Activated CD4-positive, alpha-beta T cell treated with anti-CD3 and anti-CD28 coated beads, Interleukin-10, Interleukin-2, amounts not matched to agents 100 ng/mL and 50 ng/mL, durations not matched to agents 16 hours and 8 hours (primary cell): ENCODE measurements at places on chromosomes 13 and 19.

- DNase-seq: no peak
Measured at GRCh38 chr13:103003631-103004030, 62.6 kb downstream of the SLC10A2 start.

DNA sequence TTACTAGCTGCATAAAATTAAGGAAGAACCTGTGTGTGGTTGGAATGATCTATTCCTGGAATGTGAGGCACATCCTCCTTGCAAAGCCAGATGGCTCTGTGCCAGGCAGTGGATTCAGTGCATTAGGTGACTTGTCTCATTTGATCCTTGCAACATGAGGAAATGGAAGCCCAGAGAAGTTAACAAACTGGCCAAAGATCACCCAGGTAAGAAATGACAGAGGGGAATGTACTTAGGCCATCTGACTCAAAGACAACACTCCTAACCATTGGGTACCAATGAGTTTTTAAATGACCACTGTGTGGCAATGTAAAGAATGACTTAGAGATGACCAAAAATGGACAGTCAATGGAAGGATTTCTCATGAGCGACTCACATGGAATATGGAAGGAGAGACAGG lies 114.2 kb upstream of the RXFP2 start:
- DNase-seq: no peak

DNA sequence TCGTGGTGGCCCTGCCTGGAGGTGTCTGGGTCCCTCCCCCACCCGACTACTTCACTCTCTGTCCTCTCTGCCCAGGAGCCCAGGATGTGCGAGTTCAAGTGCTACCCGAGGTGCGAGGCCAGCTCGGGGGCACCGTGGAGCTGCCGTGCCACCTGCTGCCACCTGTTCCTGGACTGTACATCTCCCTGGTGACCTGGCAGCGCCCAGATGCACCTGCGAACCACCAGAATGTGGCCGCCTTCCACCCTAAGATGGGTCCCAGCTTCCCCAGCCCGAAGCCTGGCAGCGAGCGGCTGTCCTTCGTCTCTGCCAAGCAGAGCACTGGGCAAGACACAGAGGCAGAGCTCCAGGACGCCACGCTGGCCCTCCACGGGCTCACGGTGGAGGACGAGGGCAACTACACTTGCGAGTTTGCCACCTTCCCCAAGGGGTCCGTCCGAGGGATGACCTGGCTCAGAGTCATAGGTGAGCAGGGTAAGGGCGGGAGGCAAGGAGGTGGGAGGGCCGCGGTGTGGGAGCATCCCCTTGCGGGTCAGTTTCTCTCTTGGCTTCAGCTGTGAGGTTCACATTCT lies 19.2 kb downstream of the NECTIN2 start:
- DNase-seq: no peak

GRCh38 chr13:98839856-98840769 lies 87.6 kb upstream of the SLC15A1 start:
- peak; percentile 64 for DNase-seq

DNA sequence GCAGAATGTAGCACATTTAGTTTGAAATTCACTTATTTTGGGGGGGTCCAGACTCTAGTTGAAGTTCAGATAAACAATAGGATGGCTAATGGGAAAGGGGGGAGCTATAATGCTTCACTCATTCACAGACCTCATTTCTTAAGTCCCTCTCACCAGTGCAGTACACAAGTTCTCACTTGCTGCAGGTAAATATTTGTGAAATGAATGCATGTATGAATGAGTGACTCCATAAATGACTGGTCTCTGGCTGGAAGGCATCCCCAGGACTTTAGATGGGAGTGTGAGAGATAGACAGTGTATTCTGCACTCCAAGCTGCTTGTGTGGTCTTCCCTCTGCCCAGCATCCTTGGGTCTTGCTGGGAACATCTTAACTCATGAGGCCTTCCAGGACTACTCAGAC lies 169.2 kb downstream of the ZIC5 start:
- DNase-seq: no peak

DNA sequence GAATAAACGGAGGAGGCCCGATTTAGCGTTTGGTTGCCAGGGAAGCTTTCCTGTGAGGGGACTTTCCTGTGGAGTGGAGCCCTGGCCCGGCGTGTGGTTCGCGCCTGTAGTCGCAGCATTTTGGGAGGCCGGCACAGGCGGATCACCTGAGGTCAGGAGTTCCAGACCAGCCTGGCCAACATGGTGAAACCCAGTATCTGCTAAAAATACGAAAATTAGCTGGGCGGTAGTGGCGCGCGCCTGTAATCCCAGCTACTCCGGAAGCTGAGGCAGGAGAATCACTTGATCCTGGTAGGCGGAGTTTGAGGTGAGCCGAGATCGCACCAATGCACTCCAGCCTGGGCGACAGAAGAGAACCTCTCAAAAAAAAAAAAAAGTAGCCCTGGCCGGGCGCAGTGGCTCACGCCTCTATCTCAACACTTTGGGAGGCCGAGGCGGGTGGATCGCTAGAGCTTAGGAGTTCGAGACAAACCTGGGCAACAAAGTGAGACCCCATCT lies 6.9 kb downstream of the KANK3 start:
- DNase-seq: no peak

GRCh38 chr19:7817801-7818200 lies 12.2 kb upstream of the EVI5L start:
- no peak for DNase-seq
